ENCODE measurements at places on chromosomes 1 and 21.

DNA sequence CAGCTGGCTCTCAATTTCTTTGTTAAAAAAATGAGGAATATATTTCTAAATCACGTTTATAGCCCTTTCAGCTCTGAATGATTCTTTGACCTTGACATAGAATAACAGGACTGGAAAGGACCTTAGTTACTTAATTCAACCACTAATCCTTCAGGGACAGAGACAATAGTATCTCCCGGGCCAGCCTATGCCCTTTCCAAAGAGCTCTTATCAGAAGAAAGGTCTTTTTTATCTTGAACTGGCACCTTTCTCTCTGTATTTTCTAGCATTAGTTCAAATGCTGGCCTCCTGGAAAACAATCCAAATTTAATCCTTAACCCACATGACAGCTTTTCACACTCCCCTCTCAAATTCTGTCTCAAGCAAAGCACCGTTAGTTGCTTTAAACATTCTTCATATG is 44.8 kb upstream of the FBXO28 start:
- no peak for DNase-seq

- no peak for DNase-seq
Measured at GRCh38 chr1:193553564-193553963, 367.2 kb upstream of the B3GALT2 start.

- no peak for DNase-seq
Measured at GRCh38 chr1:95554408-95554807, 320.4 kb downstream of the RWDD3 start.

GRCh38 chr1:19368964-19369363 is 56.8 kb downstream of the SLC66A1 start:
- no peak for DNase-seq

DNA sequence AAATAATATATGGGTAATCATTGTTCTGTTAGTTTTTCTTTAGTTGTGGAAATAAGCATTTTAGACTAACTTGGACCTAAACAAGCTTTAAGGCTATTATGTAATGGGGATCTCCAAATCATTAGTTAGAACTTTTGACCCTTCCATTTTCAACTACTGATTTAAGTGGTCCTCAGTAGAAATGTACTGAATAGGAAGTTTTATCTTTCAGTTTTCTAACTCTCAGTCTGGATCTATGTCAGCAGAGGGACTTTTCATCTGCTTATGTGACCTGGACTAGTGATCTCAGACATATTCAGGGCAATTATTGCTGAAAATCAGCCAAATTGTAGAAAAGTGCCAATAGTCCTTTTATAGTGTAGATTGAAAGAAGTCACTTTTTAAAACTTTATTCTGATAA is 56.0 kb downstream of the SASS6 start:
- no peak for DNase-seq

DNA sequence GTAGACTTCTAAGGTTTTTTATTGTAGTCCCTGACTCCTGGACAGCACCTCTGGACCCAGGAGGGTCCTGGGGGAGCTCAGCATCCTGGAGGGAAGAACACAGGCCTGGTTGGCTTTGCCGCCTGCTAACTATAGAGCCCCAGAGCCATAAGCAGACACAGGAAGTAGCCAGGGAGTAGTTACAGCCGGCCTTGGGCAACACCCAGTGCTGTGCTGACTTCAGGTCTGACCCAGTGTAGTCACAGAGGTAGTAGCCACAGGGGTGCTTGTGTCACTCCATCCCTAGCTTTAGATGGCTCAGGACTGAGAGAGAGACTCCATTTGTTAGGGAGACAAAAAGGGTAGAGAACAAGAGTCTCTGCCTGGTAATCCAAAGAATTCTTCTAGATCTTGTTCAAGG is 21.9 kb downstream of the MCOLN2 start:
- DNase-seq = no peak

- DNase-seq = no peak
Measured at GRCh38 chr1:77412069-77412819, 130.4 kb downstream of the AK5 start.

DNA sequence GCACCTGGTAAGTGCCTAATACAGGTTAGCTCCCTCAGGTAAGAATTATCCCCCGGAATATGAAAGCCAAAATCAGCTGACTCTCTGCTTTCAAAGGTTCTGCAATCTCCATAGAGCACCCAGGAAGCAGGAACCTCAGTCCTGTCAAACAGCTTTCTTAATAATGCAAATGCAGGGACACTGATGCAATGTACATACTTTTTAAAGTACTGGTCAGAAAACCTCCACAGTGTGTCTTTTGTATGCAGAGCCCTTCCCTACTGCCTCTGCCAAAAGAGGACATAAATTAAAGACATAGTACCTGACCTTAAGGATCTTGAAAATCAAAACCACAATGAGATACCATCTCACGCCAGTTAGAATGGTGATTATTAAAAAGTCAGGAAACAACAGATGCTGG is 365.0 kb upstream of the KAZN start:
- DNase-seq = no peak

DNA sequence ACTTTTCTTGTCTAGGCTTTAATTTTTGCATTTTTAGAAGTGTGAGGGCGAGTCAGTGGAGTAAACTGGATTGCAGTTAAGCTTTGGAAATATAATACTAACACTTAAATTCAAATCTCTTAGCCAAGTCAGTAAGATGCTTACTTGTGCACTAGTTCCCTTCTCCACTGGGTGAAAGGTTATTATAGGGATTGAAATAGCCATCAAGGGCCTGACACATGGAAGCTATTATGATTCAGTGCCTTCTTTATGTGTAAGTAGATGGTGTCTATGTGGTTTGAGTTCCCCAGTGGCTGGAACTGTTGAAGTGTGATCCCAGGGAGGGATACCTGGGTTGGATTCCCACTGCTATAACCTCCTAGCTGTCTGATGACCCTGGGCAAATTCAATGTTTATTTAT is 24.7 kb upstream of the DMRTA2 start:
- DNase-seq = no peak

GRCh38 chr1:200265881-200266280 is 144.0 kb downstream of the ZNF281 start:
- no peak for DNase-seq

DNA sequence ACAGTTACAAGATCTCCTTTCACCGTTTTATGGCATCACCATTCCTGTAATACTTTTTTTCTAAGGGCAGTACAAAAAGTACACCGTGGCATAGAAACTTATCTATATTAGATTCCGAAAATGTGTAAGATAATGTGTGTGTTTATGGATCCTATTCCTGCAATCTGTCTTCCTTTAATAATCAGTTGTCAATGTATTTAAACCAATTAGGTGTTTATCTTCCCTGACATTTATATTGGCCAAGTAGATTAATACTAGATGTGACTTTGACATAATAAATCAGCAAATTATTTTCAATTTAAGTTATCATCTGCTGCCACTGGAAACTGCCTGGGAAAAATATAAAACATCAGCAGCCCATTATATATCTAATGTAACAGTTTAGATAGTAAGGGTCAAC is 770.3 kb upstream of the ADGRL2 start:
- no peak for DNase-seq

DNA sequence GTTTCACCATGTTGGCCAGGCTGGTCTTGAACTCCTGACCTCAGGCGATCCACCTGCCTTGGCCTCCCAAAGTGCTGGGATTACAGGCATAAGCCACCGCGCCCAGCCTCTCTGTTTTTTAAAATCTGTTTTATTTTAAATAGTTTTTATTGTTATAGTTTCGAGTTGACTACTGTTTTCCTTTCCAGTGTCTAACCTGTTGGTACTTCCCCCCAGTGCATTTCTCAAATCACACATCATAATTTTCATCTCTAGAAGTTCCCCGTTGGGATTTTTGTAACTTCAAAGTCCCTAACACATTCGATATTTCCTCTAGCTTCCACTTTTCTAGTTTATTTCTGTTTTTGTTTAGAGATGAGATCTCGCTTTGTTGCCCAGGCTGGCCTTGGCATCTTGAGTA is 7.5 kb downstream of the HES4 start:
- no peak for DNase-seq

GRCh38 chr1:8016210-8016894 is 9.8 kb downstream of the ERRFI1 start:
- no peak for DNase-seq

DNA sequence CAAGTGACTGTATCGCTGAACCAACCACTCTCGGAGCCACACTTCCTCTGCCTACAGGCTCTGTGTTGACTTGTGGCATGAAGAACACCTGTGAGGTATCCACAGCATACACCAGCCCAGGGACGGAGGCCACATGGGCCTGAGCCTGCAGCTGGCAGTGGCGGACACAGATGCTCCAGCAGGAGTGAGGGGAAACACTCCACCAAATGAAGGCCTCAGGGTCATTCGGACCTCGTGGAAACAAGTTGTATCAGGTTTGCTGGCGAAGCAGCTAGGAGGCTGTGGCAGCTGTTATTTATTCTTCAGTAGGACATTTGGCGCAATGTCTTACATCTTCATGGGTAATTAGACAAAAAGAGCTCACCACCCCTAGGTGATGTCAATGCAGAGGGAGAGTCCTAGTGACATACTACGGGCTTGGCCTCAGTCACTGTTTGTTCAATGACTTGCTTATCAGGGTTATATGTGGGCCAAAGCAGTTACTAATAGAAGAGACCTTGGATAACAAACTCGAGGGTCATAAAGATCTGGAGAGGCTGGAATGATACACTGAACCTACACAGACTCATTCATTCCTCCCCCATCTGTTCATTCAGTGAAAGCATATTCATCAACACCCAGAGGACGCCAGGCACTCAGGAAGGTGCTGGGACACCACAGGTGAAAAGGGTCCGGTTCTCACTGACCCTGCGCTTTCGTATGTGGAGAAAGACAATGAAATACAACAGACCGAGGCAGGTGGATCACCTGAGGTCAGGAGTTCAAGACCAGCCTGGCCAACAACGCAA is 11.6 kb upstream of the ETS2 start:
- DNase-seq = no peak

- no peak for DNase-seq
Measured at GRCh38 chr1:32774950-32775634, 42.1 kb downstream of the YARS1 start.

DNA sequence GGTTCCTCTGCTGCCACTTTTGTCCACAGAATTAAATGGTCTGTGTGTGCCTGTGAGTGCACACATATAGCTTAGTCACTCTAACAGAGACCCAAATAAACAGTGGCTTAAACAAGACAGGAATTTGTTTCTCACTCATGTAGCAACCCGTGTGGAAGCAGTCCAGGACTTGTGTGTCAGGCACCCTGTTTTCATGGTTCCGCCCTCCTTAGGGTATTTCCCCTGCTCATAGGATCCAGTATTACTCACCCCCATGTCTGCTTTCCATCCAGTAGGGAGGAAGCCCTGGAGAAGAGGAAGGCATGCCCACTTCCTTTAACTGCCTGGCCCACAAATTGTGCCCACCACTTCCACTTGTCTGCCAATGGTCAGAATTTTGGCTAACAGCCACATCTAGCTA is 41.3 kb upstream of the TACSTD2 start:
- no peak for DNase-seq

- DNase-seq = peak; percentile 73
Measured at GRCh38 chr1:22024485-22025367, 23.3 kb downstream of the CELA3A start.

DNA sequence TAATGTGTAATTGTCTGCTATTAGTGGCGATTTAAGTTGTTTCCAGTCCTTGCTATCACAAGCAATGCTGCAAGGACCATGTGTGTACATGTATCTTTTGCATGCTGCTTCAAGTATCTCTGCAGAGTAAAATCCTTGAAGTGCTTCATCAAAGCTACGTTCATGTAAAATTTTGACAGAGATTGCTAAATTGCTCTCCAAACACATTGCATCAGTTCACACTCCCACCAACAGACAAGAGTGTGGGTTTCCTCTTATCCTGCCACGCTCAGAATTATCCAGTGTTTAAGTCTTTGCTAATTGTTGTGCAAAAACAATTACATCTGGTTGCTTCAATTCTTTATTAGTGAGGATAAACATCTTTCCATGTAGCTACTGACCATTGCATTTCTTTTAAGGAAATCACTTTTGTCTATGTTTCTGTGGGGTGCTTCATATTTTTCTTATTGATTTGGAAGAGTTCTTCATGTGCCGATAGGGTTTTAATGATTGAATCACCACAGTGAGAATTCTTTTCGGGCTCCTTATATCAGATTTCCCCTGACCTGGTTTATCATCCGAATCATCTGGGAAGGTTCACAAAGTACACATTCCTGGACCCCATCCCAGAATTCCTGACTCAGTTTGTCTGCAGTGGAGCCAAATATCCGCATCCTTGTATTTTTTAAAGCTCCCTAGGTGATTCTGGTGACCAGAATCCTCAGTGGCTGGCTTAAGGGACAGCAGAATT is 56.3 kb upstream of the GALNT2 start:
- DNase-seq = no peak

DNA sequence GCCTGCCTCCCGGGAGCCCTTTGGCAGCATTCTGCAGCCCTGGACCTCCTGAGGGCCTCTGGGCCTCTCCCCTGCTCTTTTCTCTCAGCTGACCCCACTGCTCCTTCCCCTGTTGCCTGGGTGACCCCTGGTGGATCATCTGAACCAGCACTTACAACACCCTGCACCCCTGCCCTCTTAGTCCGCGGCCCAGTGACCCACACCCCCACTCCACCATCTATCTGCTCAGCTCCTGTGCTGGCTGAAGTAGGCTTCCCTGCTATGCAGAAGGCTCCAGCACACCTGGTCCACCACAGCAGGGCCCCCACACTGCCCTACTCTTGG is 74.0 kb downstream of the DMRTA2 start:
- DNase-seq = no peak

DNA sequence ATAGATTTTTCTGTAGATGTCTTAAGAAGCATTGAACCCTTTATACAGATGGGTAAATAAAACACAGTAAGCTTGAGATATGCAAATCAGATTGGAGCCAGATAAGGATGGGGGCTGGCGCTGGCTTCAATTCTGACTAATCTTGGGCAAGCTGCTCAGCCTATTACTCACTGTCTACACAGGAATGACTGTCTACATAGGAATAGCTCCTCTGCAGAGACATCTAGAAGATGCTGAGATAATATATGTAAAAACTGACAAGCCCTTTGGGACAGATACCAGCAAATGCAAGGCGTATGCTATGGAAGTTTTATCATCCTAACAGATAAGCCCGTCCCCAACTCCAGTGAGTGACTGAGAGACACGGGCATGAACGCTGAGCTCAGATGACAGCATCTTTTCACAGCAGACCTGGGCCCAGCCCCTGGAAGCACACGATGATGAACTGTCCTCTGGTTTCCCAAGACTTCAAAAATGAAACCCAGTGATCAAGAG is 1.7 kb downstream of the CLDN14 start:
- no peak for DNase-seq

DNA sequence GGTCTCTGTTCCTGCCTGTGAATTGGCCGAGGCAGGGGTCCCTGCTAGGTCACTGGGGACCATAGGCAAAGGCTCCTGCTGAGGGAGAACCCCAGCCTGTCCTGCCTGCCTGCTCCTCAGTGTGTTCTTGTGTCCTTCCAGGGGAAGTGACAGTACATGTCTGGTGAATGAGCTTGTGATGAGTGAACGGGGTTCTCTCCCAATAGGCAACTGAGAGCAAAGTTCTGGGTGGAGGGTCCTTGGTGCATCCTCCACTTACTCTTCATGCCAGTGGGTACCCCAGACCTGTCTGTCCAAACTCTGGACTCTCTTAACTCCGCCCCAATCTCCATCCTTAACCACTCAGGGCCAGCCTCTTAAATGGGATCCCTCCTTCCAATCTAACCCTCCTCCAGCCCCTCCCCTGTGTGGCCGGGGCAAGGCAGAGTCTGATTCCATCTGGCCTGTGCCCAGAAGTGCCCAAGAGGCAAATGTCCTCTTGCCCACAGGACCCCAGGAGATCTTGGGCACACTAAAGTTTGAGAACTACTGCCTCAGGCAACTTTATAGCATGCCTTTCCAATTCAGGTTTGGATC is 2.0 kb downstream of the XKR8 start:
- no peak for DNase-seq

All from effector memory CD4-positive, alpha-beta T cell (primary cell).